ENCODE measurements at places on chromosomes 11 and 22. TPM values are rescaled to one million over a fixed set of nuclear protein-coding genes. Genes with fewer than 3 reads are reported as not detected.

GRCh38 chr11:45948356-45948755 lies 25.9 kb downstream of the LARGE2 start:
- H3K27me3 ChIP-seq, result no peaks in the 10 kb centered on the region
- no peaks in the 10 kb centered on the region for H3K4me1 ChIP-seq
- H3K36me3 ChIP-seq, result no peaks in the 10 kb centered on the region
- no peak overlapping the region for H3K4me3 ChIP-seq

DNA sequence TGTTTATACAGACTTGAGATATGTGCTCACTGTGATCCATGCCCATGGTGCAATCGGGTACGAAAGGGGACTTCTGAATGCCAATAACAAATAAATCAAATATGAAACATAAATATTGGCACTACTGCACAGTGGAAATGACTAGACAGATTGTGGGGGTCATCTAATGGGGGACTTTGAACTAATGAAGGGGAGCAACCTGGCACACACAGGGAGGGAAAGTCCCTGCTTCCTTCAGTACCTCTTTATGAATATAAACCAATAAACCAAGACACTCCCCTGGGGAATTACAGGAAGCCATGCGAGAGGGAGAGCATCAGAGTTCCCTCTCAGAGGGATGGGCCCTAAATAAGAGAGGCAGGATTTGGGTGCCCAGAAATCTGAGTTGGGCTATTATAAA lies 21.1 kb downstream of the MIF start:
- H3K27ac ChIP-seq, result no peak overlapping the region
- no peak for DNase-seq
- no peak overlapping the region for H3K4me3 ChIP-seq

- no peak overlapping the region for H3K4me3 ChIP-seq
Measured at GRCh38 chr11:58938398-58938797, 890 bp upstream of the GLYATL1 start.

DNA sequence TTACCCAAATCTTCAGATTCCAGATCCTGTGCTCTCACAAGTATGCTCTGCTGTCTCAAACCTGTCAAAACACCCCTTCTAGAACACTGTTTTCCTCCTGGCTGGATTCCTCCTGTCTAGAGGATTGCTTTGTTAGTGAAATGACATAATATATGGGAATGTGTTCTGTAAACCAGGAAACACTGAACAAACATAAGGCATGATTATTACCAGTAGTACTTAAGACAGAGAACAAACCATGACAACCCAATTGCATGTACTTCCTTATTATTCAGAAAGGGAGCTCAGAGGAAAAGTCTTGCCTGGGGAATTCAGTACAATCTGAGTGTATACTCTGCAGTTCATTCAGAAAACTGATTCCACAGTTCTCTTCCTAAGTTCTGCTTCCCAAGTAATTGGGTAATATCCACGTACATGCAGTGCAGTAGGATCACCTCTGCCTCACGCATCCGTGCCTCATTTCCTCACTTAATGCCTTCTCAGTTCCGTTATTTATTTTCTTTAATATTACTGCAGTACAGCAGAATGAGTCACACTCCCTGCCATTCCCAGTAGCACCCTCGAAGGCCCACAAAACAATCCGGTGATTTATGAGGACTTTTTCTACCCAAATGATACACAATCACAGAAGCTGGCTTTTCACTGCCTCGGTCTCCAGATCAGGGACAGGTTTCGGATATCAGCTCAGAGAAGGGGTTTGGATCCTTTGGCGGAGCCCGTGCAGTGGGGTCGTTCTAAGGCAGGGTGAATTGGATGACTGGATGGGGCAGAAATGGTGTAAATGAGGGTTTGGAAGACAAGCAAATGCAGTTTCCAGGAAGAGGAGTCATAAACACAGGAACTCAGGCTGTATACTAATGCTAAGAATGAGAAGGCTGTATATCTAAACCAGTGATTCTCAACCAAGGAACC lies 896.9 kb downstream of the KCNA4 start:
- H3K36me3 ChIP-seq, result no peaks in the 10 kb centered on the region
- H3K27me3 ChIP-seq, result no peaks in the 10 kb centered on the region
- peaks cover 18% of the 10 kb centered on the region for H3K4me1 ChIP-seq
- H3K27ac ChIP-seq, result peak overlapping the region; percentile 81
- DNase-seq, result peak; percentile 63

DNA sequence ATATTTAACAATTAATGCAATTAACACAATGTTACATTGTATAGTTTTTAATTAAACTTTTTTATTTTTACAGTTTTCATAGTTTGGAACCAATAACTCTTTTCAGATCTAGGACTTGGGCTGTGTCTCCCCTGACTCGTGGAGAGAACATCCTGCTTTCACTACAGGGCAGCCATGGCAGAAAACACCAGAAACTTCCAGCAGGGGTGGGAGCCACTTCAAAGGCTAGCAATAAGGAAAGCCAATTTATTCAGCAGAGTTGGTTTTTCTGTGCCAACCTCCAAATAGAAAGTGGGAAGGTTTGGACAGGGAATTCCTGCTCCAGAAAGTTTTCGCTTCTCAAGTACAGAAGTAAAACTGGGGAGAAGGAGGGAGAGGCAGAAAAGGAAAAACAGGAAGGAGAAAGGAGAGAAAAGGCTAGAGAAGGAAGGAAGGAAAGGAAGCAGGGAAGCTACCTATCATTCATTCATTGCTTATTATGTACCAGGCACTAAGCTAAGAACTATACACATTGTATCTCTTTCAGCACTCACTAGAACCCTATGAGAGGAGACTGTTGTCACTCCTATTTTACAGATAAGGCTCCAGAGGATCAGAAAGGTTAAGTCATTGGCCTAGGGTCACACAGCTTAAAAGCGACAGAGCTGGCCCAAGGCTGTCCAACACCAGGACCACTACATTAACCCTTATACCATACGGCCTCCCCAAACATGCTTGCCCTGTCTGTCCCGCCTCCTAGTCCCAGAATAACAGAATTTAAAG lies 54.8 kb upstream of the CREB3L1 start:
- DNase-seq, result no peak
- no peaks in the 10 kb centered on the region for H3K27me3 ChIP-seq
- H3K27ac ChIP-seq, result no peak overlapping the region
- H3K4me3 ChIP-seq, result no peak overlapping the region
- H3K4me1 ChIP-seq, result no peaks in the 10 kb centered on the region

Gene HORMAD2
- not detected for total RNA-seq

Gene OR10D3
- 0.15 TPM for total RNA-seq

Gene MAPK8IP2
- 1.2 TPM for total RNA-seq

Gene LRRN4CL
- 0.51 TPM for total RNA-seq

Measured in PC-3 (cell line).